ENCODE measurements at places on chromosomes 2 and 18.

DNA sequence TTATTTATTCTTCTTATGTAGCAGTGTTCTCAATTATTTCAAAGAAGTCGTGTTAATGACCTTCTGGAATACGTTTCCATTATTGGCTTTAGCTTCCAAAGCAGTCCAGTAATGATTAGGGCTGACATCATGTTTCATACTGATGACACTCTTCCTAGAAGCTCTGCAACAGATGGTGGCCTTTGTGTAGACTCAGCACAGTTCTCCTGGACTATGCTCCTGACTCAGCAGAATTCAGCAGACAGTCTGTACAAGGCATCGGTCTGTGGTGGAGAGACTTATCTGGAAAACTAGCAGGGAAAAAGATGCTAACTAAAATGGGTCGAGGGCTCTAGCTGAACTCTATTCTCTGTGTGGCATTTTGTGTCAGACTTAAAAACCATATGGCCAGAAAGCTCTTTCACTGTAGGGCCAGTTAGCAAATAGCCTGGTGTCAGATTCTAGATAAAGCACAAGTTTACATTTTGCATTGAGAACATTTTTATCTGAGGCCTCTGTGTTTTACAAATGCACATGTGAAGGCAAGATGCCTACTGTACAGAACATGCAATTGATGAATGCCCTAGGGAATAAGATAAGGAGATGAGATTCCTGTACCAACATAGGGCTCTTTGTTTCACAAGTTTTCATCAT lies 35.1 kb downstream of the GULP1 start:
- DNase-seq = no peak

DNA sequence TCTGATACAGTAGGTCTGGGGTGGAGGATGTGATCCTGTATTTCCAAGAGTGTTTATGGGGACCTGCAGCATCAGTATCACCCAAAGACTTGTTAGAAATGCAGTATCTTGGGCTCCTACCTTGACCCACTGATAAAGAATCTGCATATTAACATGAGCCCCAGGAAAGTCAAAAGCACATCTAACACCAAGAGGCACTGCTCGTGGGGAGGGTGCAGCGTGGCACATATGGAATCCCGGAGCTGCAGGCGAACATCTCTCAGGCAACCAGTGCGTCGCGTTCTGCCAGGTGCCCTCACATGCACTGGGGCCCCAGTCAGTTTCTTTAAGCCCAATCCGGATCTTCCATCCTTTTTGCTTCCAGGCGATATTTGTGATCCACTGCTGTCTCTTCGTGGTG lies 41.3 kb upstream of the ASB18 start:
- no peak for DNase-seq

GRCh38 chr2:224072541-224073188 lies 33.6 kb upstream of the SERPINE2 start:
- no peak for DNase-seq

GRCh38 chr2:30237239-30237965 lies 6.1 kb downstream of the LBH start:
- DNase-seq = no peak

DNA sequence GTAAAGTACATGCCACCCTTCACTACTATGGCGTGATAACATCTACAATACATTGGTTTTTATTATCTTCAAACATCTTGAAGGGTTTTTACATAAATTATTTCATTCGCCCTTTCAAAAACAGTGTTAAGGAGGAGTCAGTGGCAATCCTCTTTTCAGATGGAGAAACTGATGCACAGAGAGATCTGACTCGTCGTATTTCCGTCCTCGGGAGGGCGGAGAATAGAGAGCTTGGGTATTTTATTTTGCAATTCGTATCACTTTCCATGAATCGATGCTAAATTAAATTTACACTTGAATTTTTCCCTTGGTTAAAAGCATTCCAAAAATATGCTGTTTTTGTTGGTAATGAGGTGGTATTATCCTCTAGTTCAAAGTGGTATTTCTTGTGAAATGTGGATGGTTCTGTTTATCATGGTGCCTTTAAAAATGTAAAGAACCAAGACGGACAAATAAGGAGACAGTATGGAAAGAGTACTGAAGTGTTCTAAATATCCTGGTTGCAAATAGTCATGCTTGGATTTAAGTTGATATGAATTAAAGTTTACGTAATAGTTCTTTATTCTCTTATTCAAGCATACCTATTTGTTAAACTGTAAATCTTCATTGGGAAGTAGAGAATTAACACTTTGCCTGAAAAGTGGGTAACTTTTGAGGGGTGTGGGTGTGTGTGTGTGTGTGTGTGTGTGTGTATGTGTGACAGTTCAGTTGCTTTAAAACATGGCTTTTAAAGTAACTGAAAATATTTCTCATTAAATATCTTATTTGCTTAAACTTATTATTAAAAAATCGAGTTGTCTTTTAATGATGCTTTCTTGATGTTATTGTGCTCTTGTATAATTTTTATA lies 5.6 kb downstream of the PHLPP1 start:
- no peak for DNase-seq

GRCh38 chr2:225140723-225141122 lies 98.5 kb upstream of the DOCK10 start:
- no peak for DNase-seq

GRCh38 chr2:99651930-99652670 lies 162.3 kb upstream of the REV1 start:
- no peak for DNase-seq
